ENCODE measurements at places on chromosomes 7 and 10. TPM values are rescaled to one million over a fixed set of nuclear protein-coding genes. Genes with fewer than 3 reads are reported as not detected.

Gene GPR37
- total RNA-seq: 4.5 TPM

Gene POLR2J2
- 2.5 TPM for total RNA-seq

Gene CAV2
- 79.1 TPM for total RNA-seq

Gene PRKG1
- total RNA-seq: 50.4 TPM

Gene TDRD1
- total RNA-seq: 0.50 TPM

Gene PALD1
- 0.66 TPM for total RNA-seq
